ENCODE measurements at places on chromosomes 16 and 17. TPM values are rescaled to one million over a fixed set of nuclear protein-coding genes. Genes with fewer than 3 reads are reported as not detected.

GRCh38 chr16:29807426-29808218, 1.3 kb downstream of the MAZ start:
- DNase-seq = peak; percentile 93

DNA sequence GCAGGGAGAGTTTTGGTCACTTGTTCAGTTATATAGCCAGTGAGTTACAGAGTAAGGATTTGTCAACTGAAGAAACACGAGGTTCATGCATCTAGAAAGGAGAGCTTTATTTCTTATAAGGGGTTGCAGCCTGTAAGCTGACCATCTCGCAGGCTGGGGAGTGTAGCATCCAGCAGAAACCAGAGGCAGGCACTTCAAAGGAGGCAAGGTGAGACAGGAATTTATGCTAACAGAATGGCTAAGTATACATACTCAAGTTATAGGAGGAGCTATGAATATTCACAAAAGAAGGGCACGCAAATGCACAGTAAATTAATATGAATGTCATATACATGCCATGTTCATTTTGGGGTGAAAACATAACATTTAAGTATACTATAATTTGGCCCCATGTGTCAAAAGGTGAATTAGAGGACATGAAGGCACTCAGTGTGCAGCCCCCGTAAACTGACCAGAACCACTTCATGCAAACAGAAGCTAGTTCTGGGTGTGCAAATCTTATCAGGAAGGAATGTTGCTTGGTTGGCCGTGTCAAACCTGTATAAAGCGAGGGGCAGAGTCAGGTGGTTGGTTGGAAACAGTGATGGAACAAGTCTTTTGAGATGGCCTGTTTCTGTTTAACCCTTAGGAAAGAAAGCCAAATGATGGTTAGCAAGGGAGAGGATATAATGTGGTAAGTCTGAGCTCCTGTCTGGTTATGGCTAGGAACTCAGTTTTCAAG, 97.0 kb downstream of the GRIN2A start:
- no peak for DNase-seq

The C17orf50 gene
- polyA plus RNA-seq = 0.04 TPM

DNA sequence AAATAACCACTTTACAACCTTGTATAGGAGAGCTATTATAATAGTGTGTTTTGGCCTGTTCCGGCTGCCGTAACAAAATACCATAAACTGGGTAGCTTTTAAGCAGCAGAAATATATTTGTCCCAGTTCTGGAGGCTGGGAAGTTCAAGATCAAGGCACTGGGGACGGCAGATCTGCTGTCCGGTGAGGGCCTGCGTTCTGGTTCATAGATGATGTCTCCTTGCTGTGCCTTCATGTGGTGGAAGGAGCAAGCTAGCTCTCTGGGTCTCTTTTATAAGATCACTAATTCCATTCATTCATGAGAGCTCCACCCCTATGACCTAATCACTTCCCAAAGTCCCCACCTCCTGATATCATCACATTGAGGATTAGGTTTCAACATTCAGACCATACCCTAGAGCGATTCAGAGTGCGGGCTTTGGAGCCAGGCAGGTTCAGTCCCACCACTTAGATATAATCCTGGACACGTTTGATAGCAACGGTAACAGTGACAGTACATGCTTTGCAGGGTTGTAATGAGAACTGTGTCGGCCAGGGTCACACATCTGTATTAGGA, 76.2 kb upstream of the ZFHX3 start:
- DNase-seq = no peak

Data from large intestine (tissue), 12 donors.